Stimulated activated CD8-positive, alpha-beta memory T cell treated with anti-CD3 and anti-CD28 coated beads, Interleukin-7, amount 100 ng/mL, for 4 hours (primary cell): ENCODE measurements at places on chromosomes 11 and 22.

- no peak for DNase-seq
Measured at GRCh38 chr11:12043221-12043620, 34.8 kb upstream of the DKK3 start.

DNA sequence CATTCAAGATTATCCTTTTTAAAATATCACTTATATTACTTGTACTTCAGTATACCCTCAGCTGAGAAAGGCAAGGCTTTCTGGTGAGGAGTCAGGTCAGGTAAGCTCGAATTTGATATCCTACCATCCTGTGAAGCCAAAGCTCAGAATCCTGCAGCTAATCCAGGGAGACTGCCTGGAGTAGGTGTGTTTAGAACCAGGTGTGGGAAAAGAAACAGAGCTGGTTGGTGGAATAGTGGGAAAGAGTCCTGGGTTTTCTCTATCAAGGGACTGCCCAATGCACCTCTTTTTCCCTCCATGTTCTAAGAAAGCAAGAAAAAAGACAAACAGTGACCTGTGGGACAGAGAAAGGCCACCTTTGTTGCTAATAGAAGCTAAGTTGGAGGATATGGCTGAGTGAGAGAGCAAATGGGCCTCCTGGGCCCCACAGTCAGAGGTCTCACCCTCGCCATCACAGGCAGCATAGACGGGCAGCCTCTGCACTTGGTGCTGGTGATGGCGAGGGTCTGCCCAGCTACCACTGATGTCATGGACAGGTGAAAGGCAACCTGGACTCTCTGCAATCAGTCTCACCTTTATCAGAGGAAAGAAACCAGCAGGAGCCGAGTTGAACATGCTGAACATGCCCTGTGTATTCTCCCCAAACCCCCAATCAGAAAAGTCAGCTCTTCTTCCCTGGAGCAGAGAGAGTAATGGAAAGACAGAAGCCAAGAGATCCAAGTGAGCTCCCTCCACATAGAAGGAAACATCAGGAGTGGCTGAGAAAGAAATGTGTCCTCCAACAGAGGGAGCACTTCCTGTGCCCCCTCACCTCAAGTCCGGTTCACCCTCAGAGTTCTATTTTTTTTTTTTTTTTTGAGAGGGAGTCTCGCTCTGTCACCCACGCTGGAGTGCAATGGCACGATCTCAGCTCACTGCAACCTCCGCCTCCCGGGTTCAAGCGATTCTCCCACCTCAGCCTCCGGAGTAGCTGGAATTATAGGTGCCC, 491.3 kb downstream of the BUD13 start:
- no peak for DNase-seq

- DNase-seq: no peak
Measured at GRCh38 chr11:131669401-131669780, 299.0 kb downstream of the NTM start.

DNA sequence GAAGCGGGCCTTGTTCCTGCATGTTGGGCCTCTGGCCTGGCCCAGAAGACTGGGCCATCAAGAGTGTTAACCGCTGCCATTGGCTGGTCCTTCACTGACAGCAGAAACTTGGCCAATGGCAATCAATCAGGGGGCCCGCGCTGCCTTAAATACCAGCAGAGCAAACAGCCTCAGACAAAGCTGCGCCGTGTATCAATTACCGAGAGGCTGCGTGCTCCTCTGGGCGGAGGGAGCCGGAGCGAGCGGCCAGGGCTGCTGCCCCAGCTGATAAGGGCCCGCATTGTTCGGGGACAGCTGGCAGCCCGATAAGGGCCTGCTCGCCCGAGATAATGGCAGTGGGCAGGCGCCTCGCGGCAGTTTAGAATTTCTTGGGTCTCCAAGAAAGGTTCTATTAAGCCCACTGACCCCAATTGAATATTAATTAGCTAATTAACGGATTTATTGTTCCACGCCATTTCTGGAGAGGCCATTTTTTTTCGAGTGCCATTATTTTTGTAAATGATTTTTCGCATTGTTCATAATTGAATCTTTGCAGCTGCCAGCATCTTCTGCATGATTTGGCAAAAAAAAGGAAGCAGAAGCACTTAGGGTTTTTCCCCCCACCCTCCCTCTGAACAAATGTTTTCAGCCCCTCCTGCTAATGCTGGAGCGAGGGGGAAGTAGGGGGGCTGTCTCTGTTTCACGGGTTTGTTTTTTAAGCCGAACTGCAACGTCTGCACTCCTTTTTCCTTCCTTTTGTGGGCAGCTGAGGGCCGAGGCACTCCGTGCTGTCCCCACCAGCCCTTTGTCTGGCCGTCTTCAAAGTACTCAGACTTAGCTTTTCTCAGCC, 37.6 kb upstream of the RIC3 start:
- DNase-seq: no peak

GRCh38 chr11:38191101-38191500, 1593.1 kb upstream of the RAG2 start:
- DNase-seq: no peak

DNA sequence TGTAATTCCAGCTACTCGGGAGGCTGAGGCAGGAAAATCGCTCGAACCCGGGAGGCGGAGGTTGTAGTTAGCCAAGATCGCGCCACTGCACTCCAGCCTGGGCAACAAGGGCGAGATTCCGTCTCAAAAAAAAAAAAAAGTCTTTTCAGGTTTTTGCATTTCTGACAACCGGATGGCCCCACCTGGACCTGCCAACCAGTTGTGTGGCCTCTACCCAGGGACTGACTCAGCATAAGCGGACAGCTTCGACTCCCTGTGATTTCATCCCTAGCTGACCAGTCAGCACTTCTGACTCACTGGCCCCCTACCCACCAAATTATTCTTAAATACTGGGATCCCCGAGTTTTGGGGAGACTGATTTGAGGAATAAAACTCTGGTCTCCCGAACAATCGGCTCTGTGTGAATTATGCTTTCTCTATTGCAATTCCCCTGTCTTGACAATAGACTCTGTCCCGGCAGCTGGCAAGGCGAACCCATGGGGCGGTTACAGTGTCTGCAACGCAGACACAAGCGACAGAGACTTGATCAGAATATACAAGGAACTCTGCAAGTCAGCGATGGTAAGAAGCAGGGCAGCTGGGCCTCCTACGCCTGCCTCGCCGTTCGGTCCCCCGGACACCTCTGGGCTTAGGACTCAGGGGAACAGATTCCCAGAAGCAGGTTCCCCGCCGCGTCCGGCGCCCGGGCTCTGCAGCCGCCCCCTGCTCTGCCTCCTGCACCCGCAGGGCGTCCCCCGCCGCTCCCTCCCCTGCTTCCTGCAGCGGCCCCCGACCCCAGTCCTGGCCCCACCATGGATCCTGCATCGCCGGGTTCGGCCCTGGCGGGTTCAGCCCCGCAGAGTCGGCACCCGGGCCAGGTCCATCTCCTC, 741 bp upstream of the TALDO1 start:
- DNase-seq: no peak

DNA sequence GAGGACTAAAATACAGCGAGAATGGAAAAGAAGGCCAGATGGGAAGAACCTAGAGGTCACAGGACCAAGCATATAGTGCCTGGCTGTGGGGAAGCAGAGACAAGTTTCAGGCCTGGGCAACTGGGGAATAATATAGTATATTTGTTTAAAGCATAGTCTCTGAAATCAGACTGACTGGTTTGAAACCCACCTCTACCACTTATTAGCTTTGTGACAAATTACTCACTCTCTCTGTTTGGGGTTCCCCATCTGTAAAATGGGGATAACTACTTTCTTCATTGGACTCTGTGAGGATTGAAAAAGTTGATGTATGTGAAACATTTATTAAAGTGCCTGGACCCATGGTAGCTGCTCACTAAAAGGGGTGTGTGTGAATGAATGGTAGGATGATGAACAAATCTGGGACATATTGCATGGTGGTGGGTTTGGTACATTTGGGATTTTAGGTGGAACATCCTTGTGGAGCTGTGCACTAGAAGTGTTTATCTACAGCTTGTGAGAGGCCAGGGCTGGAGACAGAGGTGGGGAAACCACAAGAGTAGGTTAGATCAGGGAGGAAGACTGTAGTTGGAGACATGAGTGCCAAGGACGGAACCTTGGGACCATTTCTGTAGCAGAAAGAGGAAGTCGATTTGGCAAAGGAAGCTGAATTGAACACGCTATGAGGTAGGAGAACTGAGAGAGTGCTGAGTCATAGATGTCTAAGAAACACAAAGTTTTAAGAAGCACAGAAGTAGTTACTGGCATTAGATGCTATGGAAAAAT, 52.6 kb downstream of the SWAP70 start:
- DNase-seq: no peak

- DNase-seq: no peak
Measured at GRCh38 chr11:532986-533585, 2.3 kb downstream of the HRAS start.

DNA sequence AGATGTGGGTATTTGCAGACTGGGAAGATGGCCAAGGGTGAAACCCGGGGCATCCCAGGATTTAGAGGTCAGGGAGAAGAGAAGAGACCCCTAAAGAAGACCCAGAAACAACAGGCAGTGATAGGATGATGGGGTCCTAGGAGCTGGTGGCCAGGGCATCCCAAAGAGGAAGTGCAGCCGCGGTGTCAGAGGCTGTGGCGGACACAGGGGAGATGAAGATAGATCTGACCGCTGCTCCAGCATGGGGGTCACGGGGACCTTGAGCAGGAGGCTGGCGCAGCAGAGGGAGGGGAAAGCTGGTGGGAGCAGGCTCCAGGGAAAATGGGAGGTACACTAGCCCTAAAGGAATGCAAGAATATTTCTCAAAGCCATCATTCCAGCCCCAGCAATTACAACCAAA, 47.3 kb downstream of the CTTN start:
- DNase-seq: no peak

- no peak for DNase-seq
Measured at GRCh38 chr11:27075655-27076054, 35.0 kb downstream of the BBOX1 start.

DNA sequence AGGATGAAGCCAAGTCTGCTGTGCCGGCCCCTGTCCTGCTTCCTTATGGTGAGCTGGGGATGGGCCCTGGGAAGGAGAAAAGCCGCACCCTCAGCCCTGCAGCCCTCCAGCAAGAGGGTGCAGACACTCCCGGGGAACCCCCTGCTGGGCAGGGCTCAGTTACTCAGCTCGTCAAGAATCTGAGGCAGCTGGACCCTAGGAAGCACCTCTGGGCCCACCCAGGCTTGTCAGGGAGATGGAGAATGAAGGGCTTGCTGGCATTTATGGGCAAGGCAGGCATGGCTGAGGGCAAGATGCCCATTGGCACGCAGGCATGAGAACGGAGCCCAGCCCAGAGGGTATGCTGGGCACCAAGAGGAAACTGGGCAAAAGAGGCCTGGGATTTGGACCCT, 12.9 kb downstream of the RELT start:
- DNase-seq: no peak

GRCh38 chr11:96875712-96876111, 485.9 kb downstream of the JRKL start:
- no peak for DNase-seq
